ENCODE measurements at places on chromosomes 1 and 21.

DNA sequence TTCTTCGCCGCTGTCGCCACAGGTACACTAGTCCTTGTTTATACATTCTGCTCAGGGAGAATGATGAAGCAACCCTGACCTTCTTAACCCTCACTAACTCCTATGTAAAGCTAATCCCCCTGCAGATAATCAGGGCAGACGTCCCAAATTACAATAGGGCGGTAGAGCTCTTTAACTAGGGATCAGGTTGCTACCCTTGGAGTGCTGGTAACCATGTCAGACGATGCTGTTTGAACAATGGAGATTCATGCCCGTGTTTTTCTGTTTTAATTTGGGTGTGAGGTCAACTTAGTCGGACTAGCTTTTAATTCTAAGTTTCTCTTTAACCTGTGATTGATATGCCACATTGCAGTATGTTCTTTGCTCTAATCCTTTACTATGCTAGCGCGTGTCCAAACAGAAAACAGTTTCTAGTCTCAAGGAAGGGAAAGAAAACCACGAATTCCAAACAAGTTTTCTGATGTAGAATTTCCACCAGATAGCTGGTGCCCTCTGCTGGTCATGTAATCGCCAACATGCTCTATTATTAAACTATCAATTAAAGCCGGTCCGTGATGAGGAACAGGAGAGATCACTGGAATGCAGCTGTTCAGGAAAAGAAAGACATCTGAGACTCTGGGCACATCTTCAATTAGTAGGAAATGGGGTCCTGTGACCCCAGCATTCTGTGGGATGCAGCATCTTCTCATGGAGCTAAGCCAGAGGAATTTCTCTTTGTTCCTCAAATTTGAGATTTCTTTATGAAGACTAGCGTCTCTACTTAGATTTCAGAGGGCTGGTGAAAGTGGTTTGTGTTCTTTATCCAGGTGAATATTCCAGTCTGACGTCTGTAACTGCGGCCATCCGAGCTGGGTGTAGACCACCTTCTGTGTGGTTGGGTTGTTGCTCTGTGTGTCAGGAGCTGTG is 18.3 kb upstream of the VAMP3 start:
- no peak overlapping the region for H3K27ac ChIP-seq
- DNase-seq: peak; percentile 62
- no peaks in the 10 kb centered on the region for H3K27me3 ChIP-seq
- H3K4me3 ChIP-seq: no peak overlapping the region
- no peaks in the 10 kb centered on the region for H3K4me1 ChIP-seq

GRCh38 chr21:46319186-46319585 is 4.5 kb downstream of the C21orf58 start:
- no peaks in the 10 kb centered on the region for H3K27me3 ChIP-seq
- no peak for DNase-seq
- peaks cover 40% of the 10 kb centered on the region for H3K4me1 ChIP-seq
- H3K36me3 ChIP-seq: peaks cover 3% of the 10 kb centered on the region
- H3K27ac ChIP-seq: peak overlapping the region; percentile 25
- H3K4me3 ChIP-seq: no peak overlapping the region

DNA sequence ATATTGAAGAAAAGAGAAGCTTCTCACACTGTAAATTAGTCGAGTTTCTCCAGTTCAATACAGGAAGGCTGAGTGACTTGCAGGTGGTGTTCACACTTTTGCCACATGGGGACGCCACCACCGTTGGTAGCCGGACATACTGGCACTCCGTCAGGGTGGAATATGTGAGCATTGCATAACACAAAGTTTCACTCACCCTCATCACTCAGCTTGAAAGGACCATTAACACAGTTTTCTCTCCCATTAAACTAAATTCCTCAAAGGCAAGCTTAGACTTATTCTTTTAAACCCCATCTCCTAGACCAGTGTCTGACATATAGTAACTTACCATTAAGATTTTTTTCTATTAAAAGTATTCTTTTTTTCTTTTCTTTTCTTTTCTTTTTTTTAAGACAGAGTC is 105.3 kb upstream of the SERBP1 start:
- peak; percentile 69 for DNase-seq
- no peaks in the 10 kb centered on the region for H3K27me3 ChIP-seq
- no peaks in the 10 kb centered on the region for H3K36me3 ChIP-seq
- no peaks in the 10 kb centered on the region for H3K4me1 ChIP-seq

- no peaks in the 10 kb centered on the region for H3K4me1 ChIP-seq
- no peak overlapping the region for H3K27ac ChIP-seq
- H3K36me3 ChIP-seq: no peaks in the 10 kb centered on the region
- H3K4me3 ChIP-seq: no peak overlapping the region
These were observed 1.5 kb upstream of the KRTAP10-6 start for GRCh38 chr21:44593598-44594405.

DNA sequence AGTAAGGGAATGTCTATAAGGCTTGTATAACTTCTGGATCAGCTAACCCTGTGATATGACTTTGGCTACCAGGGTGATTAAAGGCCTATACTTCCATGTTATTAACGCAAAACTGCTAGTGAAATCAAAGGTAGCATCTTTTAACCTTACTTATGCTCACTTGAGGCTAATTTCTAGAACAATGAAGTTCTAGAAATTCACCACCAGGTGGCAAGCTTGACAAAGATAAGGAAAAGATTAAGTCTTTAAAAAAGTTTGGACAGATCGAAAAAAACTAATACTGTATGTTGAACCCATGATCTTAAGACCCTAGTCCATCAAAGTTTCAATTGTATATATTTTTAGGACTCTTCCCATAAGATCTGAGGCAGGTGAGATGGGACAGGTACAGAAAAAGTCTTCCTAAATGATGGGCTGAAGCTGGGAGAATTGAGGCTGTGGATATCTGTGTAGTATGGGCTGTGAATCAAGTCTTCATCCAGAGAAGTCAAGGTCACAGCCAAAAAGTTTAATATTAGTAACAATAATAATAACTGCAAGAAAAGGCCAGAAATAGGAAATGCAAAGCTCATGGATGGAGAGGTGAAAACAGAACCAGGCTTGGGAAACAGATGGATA is 18.8 kb downstream of the KYAT3 start:
- H3K27ac ChIP-seq: no peak overlapping the region
- H3K36me3 ChIP-seq: peaks cover 25% of the 10 kb centered on the region
- no peaks in the 10 kb centered on the region for H3K27me3 ChIP-seq
- no peak overlapping the region for H3K4me3 ChIP-seq
- DNase-seq: no peak

DNA sequence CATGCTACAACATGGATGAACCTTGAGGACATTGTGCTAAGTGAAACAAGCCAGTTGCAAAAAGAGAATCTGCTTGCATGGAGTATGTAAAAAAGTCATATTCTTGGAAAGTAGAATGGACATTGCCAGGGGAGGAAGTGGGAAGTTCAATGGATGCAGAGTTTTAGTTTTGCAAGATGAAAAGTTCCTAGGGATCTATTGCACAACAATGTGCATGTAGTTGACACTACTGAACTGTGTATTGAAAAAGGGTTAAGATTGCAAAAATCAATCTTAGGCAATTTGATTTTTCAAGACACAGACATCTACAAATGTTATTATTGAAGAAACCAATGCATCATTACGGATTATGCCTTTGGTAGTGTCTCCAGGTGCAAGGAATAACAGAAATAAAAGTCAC is 50.3 kb upstream of the MAGI3 start:
- H3K36me3 ChIP-seq: no peaks in the 10 kb centered on the region
- no peaks in the 10 kb centered on the region for H3K4me1 ChIP-seq
- no peaks in the 10 kb centered on the region for H3K27me3 ChIP-seq
- H3K4me3 ChIP-seq: no peak overlapping the region
- no peak overlapping the region for H3K27ac ChIP-seq
